CD4-positive, alpha-beta T cell treated with Interleukin-6 at 100 ng/mL for 8 hours (primary cell): ENCODE measurements at places on chromosomes 4 and X.

- no peak for DNase-seq
These were observed 178.2 kb downstream of the FAT4 start for GRCh38 chr4:125492957-125493356.

DNA sequence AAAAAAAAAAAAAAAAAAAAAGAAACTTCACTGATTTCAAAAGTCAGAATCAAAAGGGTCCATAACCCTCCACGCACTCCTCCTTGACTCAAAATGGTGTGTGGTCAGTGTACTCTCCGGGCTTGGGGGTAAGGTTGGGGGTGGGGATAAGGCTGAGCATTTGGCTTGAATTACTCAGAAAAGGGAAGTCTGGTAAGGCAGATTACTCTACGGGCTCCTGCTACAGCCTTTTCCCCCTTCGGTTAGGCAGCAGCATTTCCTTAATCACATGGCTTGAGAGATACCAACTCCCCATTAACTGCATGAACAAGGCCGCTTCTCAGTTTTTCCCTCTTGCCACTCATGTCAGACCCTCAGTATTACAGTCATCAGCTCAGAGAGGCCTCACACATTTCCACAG, 135.4 kb upstream of the DUSP21 start:
- DNase-seq: no peak

DNA sequence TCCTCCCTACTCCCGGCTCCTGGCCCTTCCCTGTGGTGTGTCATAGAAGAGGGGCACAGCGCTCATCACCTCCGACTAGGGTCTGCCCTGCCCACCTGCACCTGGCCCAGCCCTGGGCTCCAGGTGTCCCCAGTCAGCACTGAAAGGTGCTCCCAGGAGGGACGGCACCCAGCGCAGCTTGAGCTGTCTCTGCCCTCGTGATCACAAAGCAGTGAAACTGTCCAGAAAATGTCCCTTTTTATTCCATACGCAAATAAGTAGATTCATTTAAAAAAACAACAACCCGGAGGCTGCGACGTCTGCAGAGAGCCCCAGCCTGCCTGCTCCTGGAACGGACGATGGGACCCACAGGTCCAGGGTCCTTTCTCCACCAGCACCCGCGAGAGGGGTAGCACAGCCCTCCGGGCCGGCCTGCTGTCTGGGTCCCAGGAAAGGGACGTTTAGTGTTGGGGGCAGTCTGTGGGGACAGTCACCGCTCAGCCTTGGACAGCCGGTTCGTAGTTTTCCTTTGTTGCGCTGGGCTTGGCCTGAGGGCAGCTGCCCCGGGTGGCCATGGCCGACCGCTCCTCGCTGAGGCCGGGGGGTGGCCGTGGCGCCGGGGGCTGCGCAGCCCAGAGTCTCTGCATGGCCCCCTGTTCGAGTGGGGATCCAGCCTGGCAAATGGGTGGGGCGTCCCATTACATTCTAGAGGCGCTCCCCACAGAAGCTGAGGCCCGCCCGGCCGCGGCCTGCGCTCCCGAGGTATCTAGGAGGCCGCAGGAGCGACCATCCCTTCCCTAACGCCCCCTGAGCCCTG, 4.6 kb downstream of the HMX1 start:
- DNase-seq: no peak

- DNase-seq: no peak
These were observed 51.9 kb upstream of the USP9X start for GRCh38 chrX:41033299-41033698.

GRCh38 chr4:114108869-114109268, 129.4 kb upstream of the ARSJ start:
- no peak for DNase-seq

DNA sequence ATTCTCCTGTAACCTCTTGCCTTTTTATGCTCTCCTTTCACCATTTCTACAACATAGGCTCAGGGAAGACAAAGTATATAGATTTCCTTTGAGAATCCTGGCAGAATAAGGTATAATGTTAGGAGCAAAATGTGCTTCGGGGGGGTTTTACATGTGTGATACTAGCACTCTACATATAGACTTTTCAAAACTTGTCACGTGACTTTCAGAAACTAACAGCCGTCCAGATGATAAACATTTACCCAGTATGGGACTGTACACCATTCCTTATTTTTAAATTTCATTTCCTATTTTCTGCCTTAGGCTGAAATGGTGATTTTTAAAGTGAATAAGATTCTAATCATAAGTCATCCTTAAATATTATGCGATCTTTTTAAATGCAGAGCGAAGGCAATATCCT, 420.4 kb upstream of the PITX2 start:
- no peak for DNase-seq
